CD4-positive, alpha-beta memory T cell (primary cell): ENCODE measurements at places on chromosomes 7 and 10.
A peak's percentile ranks its signal among the peaks of the same experiment; 100 is the strongest.

DNA sequence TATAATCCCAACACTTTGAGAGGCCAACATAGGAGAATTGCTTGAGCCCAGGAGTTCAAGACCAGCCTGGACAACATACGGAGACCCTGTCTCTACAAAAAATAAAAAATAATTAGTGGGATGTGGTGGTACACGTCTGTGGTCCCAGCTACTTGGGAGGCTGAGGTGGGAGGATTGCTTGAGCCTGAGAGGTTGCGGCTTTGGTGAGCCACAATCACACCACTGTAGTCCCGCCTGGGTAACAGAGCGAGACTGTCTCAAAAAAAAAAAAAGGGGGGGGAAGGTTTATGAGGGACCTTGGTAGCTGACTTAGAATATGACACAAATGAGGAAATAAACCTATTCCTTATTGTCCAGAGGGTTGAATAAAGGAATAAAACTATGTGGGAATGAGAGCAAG lies 30.8 kb downstream of the SCD start:
- H3K4me3 ChIP-seq = no peak overlapping the region
- no peaks in the 10 kb centered on the region for H3K36me3 ChIP-seq
- H3K27me3 ChIP-seq = no peaks in the 10 kb centered on the region
- DNase-seq = no peak

DNA sequence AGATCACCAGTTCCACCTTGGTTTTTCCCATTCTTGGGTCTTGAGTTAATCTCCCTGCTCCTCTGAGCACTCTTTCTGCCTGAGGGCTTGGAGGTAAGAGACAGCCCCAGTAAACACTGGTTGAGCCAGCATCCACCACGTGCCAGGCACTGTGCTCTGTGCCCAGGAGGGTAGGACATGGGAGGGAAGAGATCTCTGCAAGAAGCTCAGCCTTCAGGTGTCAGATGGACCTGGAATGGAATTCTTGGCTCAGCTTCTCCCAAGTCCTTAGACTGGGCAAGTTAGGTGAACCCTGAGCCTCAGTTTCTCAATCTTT lies 2.5 kb downstream of the ZYX start:
- peaks cover 29% of the 10 kb centered on the region for H3K36me3 ChIP-seq
- H3K4me1 ChIP-seq = peaks cover 69% of the 10 kb centered on the region
- peak overlapping the region; percentile 12 for H3K27ac ChIP-seq
- no peaks in the 10 kb centered on the region for H3K27me3 ChIP-seq

GRCh38 chr10:61363006-61363405 lies 90.2 kb downstream of the TMEM26 start:
- H3K4me3 ChIP-seq = no peak overlapping the region
- H3K36me3 ChIP-seq = no peaks in the 10 kb centered on the region
- H3K27ac ChIP-seq = no peak overlapping the region

DNA sequence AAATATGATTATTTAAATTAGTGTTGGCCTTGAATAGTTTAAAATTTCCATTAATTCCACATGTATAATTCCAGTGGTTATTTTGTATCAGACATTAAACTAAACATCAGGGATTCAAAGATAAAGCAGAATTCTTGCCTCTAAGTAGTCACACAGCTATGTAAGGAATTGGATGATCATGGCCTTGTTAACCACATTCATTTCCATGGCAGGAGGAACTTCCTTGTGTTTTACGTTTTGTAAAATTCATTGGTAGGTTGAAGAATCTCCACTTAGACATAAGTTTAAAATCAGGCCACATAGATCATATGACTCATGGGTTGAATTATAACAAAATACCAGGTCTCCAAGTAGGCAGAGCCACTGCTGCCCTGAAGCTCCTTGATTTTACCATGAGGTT lies 289.7 kb downstream of the PLXDC2 start:
- no peak overlapping the region for H3K27ac ChIP-seq
- no peak for DNase-seq
- H3K4me3 ChIP-seq = no peak overlapping the region
- no peaks in the 10 kb centered on the region for H3K27me3 ChIP-seq
- H3K36me3 ChIP-seq = no peaks in the 10 kb centered on the region

- no peak overlapping the region for H3K27ac ChIP-seq
- no peak for DNase-seq
- H3K4me1 ChIP-seq = peaks cover 6% of the 10 kb centered on the region
- H3K4me3 ChIP-seq = no peak overlapping the region
These were observed 54.1 kb downstream of the ABLIM1 start for GRCh38 chr10:114603948-114604347.

- no peak for DNase-seq
- H3K4me3 ChIP-seq = no peak overlapping the region
- peaks cover 13% of the 10 kb centered on the region for H3K4me1 ChIP-seq
These were observed 1.0 kb upstream of the KNDC1 start for GRCh38 chr10:133158756-133159610.

GRCh38 chr10:131660427-131660826 lies 240.4 kb upstream of the PPP2R2D start:
- DNase-seq = no peak
- no peak overlapping the region for H3K27ac ChIP-seq
- H3K36me3 ChIP-seq = no peaks in the 10 kb centered on the region
- no peaks in the 10 kb centered on the region for H3K27me3 ChIP-seq
- no peaks in the 10 kb centered on the region for H3K4me1 ChIP-seq

DNA sequence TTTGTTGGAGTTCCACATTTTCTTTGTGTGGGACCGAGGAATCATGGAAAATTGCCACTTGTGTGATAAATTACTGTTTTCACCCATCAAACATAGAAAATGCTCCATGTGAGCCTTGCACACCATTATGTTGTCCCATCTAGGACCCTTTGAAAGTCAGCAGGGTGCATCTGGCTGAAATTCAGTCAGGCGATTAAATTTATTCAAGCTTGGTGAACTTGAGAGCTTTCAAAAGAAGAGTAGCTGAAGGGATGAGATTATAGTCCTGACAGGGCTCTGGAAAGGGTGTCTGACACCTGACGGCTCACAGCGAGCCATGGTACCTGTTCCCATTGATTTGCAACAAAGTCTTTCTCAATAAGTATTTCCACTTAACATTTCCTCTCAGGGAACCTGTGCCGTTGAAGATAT lies 399.7 kb upstream of the ETV1 start:
- no peak overlapping the region for H3K27ac ChIP-seq
- H3K4me3 ChIP-seq = no peak overlapping the region
- no peaks in the 10 kb centered on the region for H3K4me1 ChIP-seq
- no peaks in the 10 kb centered on the region for H3K27me3 ChIP-seq

GRCh38 chr10:10128387-10128786 lies 889.3 kb upstream of the CELF2 start:
- no peak overlapping the region for H3K27ac ChIP-seq
- H3K27me3 ChIP-seq = no peaks in the 10 kb centered on the region
- no peaks in the 10 kb centered on the region for H3K36me3 ChIP-seq
- no peaks in the 10 kb centered on the region for H3K4me1 ChIP-seq

GRCh38 chr7:128887169-128888038 lies 23.1 kb downstream of the KCP start:
- no peaks in the 10 kb centered on the region for H3K4me1 ChIP-seq
- DNase-seq = no peak
- H3K4me3 ChIP-seq = no peak overlapping the region
- no peak overlapping the region for H3K27ac ChIP-seq
- H3K27me3 ChIP-seq = no peaks in the 10 kb centered on the region

- no peak overlapping the region for H3K27ac ChIP-seq
- no peak overlapping the region for H3K4me3 ChIP-seq
- no peaks in the 10 kb centered on the region for H3K27me3 ChIP-seq
- no peaks in the 10 kb centered on the region for H3K36me3 ChIP-seq
- no peak for DNase-seq
These were observed 165.8 kb downstream of the CCSER2 start for GRCh38 chr10:84493951-84494848.

GRCh38 chr7:81514546-81514945 lies 255.3 kb downstream of the HGF start:
- H3K27me3 ChIP-seq = no peaks in the 10 kb centered on the region
- H3K4me3 ChIP-seq = no peak overlapping the region
- H3K36me3 ChIP-seq = no peaks in the 10 kb centered on the region

DNA sequence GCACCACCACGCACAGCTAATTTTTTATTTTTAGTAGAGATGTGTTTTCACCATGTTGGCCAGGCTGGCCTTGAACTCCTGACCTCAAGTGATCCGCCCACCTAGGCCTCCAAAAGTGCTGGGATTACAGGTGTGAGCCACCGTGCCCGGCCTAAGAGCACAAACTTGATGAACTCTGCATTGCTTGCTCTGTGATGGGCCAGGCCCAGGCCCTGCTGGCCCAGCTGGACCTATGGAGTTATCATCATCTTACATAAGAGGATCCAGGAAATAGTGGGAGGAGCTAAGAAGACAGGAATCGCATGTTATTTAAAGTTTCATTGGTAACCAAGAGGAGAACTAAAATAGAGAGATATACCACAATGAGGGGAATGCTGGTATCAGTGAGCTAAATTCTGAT lies 86.9 kb downstream of the DAGLB start:
- H3K27me3 ChIP-seq = no peaks in the 10 kb centered on the region
- no peaks in the 10 kb centered on the region for H3K36me3 ChIP-seq
- no peaks in the 10 kb centered on the region for H3K4me1 ChIP-seq
